Hepatocyte (in vitro differentiated cells): ENCODE measurements at places on chromosomes 7 and 10.

GRCh38 chr10:132585732-132586722, 48.4 kb downstream of the INPP5A start:
- no peak for DNase-seq

- DNase-seq: no peak
Measured at GRCh38 chr10:5620223-5620721, 46.1 kb downstream of the ASB13 start.

GRCh38 chr10:91932737-91933136, 9.2 kb downstream of the BTAF1 start:
- no peak for DNase-seq

DNA sequence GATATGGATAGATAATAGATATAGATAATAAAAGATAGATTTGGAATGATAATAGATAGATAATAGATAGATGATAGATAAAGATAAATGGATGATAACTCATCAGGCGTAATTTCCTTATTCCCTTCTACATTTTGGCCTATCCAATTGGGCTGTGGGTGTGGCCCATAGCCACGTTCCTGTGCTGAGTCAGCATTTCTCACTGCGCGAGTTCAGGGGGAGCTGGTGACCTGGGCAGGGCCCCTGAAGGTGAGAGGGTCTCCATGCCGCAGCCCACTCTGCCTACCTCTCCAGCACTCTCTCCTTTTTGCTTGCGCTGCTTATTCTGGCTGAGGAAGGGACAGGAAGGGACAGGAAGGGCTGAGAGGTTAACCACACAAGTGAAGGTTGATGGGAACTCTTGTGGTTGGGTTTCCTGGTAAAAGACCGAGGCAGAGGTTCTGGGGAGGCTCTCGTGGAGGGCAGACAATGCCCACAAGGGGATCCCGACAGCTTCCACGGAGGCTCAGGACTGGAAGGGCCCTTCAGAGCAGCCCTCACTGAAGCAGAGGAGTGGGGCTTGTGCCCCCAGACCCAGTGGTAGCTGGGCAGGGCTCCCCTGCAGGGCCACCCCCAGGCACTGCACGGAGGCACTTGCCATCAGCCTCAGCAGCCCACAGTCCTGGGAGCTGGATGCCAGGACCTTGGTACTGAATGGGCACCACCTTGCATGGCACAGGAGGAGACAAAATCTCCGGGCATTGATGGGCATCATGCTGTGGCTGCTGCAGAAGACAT, 247.3 kb upstream of the PITRM1 start:
- no peak for DNase-seq

DNA sequence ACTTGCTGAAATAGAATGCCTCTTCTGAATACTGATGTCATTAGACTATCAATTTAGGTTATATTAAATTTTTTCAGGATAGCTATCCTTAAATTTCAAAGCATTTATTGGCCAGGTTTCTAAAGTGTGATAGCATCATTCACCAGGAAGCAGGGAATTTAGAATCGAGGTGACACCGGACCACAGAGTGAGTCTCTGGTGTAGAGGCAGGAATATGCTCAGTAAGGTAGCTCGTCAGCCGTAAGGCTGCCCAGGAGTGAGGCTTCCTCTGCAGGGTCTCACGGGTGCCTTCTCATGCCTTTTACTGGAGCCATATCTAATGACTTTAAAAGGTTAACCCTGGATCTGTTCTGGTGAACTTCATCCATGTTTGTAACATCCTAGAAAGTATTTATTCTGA, 170.8 kb upstream of the KLF14 start:
- DNase-seq: no peak

DNA sequence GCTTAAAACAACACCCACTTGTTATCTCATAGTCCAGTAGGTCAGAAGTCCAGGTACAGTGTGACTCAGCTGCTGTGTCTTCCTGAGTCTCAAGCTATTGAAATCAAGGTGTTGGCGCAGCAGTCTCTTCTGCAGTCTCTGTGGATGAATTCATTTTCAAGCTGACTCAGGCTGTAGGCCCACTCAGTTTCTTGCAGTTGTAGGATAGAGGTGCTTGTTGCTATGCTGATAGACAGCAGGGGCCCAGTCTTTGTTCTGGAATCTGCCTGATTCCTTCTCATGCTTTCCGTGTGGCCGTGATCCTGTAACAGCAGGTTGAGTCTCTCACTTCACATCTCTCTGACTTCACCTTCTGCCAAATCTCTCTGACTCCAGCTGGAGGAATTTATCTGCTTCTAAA, 400.4 kb upstream of the POM121L12 start:
- DNase-seq: peak; percentile 65

- DNase-seq: no peak
Measured at GRCh38 chr10:61633665-61634064, 29.1 kb upstream of the CABCOCO1 start.

DNA sequence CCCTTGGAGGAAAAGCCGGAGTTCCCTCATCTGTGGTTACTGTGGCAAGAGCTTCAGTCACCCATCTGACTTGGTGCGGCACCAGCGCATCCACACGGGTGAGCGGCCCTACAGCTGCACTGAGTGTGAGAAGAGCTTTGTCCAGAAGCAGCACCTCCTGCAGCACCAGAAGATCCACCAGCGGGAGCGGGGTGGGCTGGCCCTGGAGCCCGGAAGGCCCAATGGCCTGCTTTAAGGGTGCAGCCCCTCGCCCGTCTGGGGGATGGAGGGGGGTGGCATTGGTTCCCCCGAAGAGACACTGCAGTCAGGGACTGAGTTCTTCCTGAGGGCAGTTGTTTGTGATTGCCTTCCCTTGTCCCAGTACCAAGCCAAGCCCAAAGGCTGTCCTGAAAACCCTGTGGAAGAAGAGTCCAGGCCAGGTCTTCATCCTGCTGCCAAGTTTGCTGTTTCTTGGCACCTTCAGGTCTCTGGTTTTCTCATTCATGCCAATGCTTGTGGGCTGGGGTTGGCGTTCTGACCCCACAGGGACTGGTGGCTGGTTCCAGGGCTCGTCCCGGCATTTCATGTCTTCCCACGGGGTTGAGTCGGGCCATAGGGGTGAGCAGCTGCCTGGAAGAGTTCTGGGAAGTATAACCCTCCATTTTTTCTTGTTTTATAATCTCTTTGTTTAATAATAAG, 7.7 kb upstream of the ZNF783 start:
- no peak for DNase-seq

DNA sequence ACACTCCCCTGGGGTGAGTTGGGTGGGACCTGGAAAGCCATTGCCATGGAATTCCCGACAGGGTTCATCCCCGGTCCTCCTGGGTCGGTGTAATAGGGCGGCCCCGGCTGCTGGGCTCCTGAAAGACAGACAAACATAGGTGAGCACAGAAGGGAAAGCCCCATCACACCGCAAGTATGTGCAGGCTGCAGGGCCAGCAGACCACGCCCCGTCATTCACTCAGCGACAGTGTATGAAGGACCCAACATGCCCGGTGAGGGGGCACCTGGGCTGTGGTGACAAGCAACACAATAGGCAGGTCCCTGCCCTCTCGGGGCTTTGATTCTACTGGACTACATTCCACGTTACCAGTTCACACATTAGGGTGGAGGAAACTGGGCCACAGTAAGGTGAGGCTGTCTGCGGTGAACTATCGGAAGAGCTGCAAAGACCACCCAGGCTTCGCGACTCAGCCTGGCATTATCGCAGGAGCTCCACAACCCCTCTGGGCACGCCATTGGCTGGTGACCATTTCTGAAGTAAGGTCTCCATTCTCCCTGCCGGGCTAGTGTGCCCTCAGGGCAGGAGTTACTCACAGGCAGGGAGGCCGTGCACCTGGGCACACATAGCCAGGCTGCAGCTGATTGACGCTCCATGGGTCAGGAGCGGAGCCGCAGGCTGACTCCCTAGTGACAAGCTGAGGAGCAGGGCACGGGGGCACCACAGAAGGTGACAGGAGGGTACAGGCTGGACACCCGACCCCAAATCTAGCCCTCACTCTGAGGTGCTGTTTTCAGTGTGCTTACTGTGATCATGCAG, 99.2 kb downstream of the VOPP1 start:
- DNase-seq: no peak

DNA sequence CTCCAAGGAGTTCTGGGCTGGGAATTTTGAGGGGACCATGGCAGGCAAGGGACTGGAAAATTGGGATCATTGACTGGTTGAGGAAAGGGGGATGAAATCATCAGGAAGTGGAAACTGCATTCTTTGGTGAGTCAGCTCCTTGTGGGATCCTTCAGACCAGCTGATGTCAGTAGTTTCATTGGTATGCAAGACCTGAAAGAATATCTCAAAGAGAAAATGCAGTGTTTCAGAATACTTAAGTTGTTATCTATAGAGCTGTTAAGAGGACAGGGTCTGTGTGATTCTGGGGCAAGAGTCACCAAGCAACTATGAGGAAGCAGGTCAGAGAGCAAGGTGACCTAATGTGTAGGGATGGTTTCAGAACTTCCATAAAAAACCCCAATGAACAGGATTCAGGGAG, 595.9 kb upstream of the AUTS2 start:
- no peak for DNase-seq
